ENCODE measurements at places on chromosomes 7 and 10.

GRCh38 chr10:38038107-38038931, 27.8 kb downstream of the ZNF33A start:
- no peak for DNase-seq

DNA sequence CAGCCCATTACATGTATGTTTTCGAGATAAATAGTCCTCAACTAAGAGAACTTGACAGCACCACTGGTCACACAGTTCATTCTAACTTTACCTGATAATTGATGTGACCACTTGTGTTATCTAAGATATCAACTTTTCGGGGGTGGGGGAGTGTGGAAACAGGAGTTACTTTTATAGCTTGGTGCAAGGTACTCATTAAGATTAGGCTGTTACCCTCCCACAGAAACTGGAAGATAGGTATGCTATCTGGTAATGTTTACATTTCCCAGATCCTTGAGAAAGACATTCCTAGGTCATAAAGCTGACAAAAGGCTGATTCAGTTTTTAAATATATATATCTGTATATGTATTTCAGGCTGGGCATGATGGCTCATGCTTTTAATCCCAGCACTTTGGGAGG, 11.1 kb downstream of the ERVW-1 start:
- DNase-seq = no peak

- DNase-seq = no peak
Measured at GRCh38 chr7:5679048-5679812, 102.2 kb downstream of the RNF216 start.

DNA sequence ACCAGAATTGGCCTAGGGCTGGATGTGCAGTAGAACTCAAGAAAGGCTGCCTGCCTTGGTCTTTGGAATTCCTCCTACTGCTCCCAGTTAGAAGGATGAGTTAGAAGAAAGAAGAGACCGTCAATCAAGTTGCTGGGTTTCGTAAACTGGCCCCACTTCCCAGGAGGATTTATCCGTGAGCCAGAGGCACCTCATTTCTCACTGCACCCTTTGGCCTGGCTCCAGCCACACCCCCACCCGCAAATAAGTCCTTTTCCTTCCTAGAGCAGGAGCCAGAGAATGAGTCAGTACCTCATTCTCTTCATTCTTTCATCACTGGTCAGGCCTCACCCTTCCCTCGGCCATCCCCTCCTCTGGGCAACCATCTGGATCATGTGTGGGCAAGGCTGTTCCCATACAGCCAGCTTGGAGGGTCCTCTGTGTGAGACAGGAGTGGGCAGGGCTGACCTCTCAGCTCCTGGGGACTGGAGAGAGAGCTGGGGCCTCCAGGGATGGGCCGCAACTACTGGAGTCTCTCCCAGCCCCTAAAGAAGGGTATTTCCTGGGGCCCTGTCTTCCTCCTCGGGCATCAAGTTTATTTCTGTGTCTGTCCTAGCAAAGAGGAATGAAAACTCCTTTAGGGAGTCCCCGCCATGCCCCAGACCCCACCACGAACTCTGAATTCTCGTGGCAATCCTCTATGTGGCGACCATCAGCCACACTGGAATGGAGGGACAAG, 87.2 kb upstream of the DUSP5 start:
- no peak for DNase-seq

DNA sequence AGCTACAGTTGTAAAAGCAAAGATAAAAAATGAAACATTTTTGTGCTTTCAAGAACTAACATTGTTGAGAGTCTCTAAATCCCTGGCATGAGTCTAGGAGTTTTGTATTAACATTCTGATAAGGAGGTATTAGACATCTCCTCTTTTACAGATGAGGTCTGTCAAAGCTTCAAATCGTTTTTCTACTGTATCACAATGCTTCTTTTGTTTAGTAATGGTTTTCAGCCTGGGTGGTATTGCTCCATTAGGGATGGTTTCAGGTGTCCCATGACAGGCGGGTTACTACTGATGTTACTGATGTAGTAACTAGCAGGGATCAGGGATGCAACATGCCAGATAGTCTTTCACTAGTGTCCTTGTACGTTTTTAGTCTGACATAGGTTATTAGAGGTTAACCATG, 27.4 kb downstream of the STAM start:
- no peak for DNase-seq

DNA sequence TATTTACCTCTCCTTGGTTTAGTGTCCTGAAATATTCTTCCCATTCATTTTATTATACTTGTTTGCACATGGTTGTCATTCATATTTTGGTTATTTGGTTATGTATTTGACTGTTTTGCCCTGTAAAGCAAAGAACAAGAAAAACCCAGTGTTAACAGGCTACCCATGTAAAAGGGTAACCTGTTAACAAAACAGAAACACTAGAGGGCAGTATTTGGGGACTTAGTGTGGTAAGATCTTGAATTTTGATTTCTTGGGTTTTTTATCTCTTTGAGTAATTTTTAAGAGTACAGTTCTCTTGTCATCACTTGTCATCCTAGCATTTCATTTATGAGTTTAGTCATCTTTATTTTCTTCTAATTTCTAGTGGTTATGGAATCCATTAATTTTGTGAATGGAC, 51.3 kb downstream of the POLL start:
- DNase-seq = no peak

DNA sequence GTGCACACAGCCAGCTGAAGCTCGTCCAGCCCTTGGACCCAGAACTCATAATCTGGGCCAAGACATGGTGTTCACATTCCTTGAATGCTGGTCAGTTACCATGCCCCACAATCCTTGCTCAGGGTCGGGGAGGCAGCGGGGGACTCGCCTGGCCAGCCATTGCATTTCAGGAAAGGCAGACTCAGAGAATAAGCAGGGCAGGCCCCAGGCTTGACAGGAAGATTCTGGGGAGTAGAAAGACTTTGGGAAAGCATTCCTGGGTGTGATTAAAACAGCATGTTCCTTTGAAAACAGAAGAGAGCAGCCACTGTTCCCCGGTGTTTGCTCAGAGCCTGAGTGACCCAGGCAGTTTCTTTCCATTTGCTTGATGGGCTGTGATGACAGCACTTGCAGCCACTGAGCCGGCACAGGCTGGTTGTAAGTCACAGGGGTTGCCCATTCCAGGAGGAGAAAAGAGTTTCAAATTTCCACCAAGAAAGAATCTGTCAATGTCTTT, 473.7 kb downstream of the TYW1 start:
- no peak for DNase-seq

DNA sequence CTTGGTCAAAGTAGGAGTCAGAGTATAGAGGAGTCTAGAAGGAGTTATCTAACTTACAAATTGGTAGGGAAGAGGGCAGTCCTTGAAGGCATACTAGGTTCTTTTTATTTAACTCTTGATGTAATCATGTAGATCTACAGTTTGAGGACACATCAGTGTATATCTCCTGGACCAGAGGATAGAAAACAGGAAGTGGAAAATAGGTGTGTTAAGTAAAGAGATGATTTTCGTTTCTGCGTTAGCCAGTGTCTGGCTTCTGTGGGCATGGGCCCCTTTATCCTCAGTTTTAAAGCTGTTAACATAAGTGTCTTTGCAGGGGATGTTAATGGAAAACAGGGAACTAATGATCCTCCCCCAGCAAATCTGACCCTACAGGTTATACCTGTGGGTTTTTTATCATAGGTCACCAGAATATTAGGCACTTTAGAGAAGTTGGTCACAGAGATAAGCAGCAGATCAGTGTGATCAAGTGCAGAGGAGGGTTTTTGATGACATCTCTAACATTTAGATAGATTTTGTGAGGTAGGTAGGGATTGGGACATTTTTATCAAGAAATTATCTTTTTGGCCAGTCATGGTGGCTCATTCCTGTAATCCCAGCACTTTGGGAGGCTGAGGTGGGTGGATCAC, 58.6 kb upstream of the PRSS1 start:
- no peak for DNase-seq

DNA sequence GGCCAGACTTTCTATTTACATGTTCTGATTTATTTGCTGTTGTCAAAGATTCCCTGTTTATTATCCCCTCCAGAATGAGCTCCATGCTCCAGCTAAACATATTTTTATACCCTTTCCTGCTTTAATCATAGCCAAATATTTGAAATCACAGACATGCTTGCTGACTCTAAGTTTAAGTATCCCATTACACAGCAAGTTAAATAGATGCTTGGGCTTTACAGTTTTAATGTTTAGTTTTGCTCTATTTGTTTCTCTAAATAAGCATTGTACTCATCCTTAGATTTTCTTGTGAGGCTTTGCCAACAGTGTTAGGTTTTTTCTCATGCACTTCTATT, 196.8 kb downstream of the TAX1BP1 start:
- no peak for DNase-seq

GRCh38 chr7:85184599-85185423, 2.0 kb downstream of the SEMA3D start:
- DNase-seq = no peak

DNA sequence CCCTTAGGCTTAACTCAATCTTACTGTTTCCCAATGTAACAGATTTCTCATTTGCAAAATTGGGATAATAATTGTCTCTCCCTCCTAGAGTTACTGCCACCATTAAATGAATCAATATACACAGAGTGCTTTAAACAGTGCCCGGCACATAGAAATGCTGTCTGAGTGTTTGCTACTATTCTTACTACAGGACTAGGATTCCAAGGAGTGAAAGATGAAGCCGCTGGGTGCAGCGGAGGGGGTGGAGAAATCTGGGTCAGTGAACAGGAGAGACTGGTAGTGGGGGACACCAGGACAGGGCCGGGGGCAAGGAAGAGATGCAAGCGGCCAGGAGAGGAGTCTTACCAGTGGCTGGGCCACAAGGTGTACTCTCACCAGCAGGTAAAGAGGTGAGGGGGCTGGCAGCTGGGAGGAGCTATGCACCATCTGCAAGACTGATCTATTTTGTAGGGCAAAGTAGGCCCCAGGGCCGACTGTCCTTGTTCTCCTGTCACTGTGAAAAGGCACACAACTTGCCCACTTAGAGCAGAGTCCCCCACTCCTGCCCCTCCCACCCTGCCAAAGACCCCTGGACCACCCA, 18.5 kb upstream of the PRRT4 start:
- DNase-seq = no peak

DNA sequence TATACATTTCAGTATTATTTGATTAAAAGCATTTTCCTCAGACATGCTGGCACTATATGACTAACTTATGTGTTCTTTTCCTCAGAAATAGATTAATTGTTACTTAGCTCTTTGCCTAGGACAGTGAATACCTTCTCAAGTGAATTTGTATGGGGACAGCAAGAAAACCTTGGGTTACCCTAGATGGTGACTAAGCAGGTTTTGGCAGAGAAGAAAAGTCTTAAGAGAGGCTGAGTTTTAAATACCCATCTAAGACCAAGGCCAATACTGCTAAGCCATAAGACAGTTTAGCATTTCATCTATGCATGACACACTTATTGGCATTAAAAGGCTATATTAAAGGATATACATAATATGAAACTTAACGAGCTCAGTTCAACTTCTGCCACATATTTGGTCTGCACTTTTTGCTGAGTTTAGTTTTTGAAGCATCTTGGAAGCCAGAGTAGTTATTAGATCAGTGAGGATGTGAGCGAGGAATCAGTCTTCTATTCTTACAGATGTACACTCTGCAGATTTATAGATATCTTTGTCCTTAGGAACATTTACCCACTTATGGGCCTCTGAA, 54.6 kb upstream of the FAM3C start:
- DNase-seq = no peak

DNA sequence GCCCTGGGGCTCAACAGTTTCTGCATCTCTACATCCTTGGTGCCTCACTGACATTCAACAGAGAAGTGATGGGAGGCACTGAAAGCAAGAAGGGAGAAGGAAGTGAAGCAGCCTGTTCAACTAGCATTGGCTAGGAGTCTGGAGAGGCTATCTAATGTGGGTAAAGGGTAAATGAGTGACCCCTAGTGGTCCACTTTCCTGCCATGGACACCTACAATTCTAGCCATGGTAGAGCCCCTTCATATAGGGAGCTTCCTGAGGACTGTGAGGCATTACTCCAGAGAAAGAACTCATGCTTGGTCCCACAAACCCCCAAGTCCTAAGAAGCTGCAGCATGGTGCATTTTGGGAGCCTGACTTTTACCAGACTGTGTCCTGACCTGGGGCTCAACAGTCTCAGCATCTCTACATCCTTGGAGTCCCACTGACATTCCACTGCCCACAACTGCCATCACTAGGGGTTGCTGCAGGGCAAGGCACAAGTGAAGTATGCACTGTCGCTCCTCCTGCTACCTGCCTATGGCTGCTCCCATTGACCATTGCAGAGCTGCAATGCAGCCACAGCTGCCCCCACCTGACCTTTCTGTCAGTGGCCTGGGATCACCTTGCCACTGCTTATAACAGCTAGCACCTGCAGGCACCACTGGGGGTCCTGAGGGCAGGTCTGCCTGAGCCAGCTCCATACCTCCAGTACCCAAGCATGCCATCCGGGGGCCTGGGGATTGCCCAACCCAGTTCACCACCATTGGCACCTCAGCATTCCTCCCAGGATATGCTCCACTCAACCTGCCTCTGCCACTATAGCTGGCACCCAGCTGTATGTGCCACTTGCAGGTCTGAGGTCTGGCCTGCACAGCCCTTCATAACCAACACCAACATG, 44.1 kb upstream of the CDK6 start:
- no peak for DNase-seq

- no peak for DNase-seq
Measured at GRCh38 chr10:101062232-101063049, 652 bp downstream of the KAZALD1 start.

DNA sequence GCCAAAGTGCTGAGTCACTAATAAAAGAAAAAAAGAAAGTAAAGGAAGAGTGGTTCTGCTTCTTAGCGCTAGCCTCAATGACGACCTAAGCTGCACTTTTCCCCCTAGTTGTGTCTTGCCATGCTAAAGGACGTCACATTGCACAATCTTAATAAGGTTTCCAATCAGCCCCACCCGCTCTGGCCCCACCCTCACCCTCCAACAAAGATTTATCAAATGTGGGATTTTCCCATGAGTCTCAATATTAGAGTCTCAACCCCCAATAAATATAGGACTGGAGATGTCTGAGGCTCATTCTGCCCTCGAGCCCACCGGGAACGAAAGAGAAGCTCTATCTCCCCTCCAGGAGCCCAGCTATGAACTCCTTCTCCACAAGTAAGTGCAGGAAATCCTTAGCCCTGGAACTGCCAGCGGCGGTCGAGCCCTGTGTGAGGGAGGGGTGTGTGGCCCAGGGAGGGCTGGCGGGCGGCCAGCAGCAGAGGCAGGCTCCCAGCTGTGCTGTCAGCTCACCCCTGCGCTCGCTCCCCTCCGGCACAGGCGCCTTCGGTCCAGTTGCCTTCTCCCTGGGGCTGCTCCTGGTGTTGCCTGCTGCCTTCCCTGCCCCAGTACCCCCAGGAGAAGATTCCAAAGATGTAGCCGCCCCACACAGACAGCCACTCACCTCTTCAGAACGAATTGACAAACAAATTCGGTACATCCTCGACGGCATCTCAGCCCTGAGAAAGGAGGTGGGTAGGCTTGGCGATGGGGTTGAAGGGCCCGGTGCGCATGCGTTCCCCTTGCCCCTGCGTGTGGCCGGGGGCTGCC, at the start of gene IL6:
Gene IL6 (plus strand): TSS at position 294 of the 807 bp plus-strand sequence. CDS start 63 bp downstream, at position 357.
- peak; percentile 7 for DNase-seq

- DNase-seq = no peak
Measured at GRCh38 chr10:29189256-29189655, 99.6 kb upstream of the LYZL1 start.
